ENCODE measurements at places on chromosomes 5 and 9. TPM values are rescaled to one million over a fixed set of nuclear protein-coding genes. Genes with fewer than 3 reads are reported as not detected.

GRCh38 chr5:6728011-6728794 is 15.0 kb downstream of the TENT4A start:
- H3K4me3 ChIP-seq = no peak overlapping the region
- no peaks in the 10 kb centered on the region for H3K36me3 ChIP-seq
- H3K27ac ChIP-seq = no peak overlapping the region
- no peaks in the 10 kb centered on the region for H3K27me3 ChIP-seq
- DNase-seq = no peak

Gene FOXI1
- not detected for total RNA-seq

- no peaks in the 10 kb centered on the region for H3K27me3 ChIP-seq
- no peak for DNase-seq
- H3K27ac ChIP-seq = no peak overlapping the region
- no peaks in the 10 kb centered on the region for H3K36me3 ChIP-seq
Observed at GRCh38 chr5:80754900-80755299, 100.1 kb upstream of the DHFR start.

DNA sequence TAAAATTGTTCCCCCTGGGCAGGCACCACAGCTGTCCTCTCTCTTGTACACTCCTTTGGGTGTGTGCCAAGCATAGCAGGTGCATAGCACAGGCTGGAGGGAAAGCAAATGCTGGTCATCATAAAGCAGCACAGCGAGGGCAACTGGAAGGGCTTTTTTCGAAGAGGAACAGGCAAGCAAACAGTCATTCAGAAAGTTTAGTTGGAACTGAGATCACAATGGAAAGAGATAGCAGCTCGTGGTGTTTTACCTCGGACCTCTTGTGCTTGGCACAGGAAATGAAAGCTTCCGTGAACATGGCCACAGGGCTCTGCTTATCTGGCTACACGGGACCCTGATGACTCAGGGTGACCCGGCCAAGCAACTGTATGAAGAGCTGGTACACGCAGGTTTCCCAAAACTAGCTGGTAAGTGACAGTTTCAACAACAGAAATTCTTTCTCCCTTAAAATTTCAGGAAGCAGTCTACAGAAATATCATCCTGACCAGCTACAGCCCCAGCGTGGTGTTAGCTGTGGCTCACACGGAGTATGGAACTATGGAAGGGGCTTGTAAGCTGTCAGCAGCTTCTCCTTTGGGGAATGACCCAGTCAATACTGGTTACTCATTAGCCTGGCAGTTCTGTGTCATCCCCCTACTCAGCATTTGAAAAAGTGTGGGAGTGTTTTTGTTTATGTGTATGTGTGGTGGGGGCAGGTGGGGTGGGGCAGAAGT is 48.1 kb downstream of the POC5 start:
- no peaks in the 10 kb centered on the region for H3K36me3 ChIP-seq
- DNase-seq = no peak
- no peak overlapping the region for H3K27ac ChIP-seq

- H3K27me3 ChIP-seq = no peaks in the 10 kb centered on the region
- no peak overlapping the region for H3K4me3 ChIP-seq
- DNase-seq = no peak
Observed at GRCh38 chr5:131303537-131303936, 39.7 kb downstream of the CDC42SE2 start.

DNA sequence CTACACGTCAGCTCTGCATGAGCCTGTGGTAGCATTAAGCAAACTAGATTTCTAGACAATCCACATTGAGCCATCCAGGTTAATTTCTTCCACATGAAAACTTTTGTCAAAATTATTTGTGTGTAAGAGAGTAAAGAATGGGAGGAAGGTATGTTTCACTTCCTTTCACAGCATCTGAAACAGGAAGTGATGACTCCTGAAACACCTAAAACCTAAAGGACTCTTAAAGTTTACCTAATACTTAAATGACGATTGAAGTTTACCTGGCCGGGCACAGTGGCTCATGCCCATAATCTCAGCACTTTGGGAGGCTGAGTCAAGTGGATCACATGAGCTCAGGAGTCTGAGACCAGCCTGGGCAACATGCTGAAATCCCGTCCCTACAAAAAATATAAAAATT is 223.8 kb downstream of the CEMIP2 start:
- no peaks in the 10 kb centered on the region for H3K4me1 ChIP-seq
- H3K4me3 ChIP-seq = no peak overlapping the region
- H3K27me3 ChIP-seq = no peaks in the 10 kb centered on the region

DNA sequence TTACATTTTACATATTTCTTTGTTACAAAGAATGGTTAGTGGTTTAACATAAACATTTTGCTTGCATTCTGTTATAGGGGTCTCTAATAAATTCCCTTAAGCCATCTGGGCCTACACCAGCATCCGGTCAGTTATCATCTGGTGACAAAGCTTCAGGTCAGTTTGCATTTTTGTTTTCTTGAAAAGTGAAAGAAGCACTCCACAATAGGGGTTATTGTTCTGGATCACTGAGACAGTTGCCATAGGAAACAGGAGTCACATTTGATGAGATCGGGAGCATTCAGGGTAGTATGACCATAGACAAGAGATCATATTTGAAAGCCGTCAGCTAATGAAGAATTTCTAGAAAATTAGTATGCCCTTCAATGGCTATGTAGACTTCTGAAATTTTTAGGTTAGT is 63.6 kb downstream of the NUP214 start:
- no peaks in the 10 kb centered on the region for H3K27me3 ChIP-seq
- H3K4me3 ChIP-seq = no peak overlapping the region
- no peak for DNase-seq
- no peaks in the 10 kb centered on the region for H3K4me1 ChIP-seq
- no peak overlapping the region for H3K27ac ChIP-seq

GRCh38 chr9:135986605-135987004 is 25.4 kb upstream of the UBAC1 start:
- no peak overlapping the region for H3K4me3 ChIP-seq
- H3K36me3 ChIP-seq = no peaks in the 10 kb centered on the region
- H3K27me3 ChIP-seq = no peaks in the 10 kb centered on the region
- H3K4me1 ChIP-seq = no peaks in the 10 kb centered on the region
- no peak for DNase-seq
- H3K27ac ChIP-seq = no peak overlapping the region

DNA sequence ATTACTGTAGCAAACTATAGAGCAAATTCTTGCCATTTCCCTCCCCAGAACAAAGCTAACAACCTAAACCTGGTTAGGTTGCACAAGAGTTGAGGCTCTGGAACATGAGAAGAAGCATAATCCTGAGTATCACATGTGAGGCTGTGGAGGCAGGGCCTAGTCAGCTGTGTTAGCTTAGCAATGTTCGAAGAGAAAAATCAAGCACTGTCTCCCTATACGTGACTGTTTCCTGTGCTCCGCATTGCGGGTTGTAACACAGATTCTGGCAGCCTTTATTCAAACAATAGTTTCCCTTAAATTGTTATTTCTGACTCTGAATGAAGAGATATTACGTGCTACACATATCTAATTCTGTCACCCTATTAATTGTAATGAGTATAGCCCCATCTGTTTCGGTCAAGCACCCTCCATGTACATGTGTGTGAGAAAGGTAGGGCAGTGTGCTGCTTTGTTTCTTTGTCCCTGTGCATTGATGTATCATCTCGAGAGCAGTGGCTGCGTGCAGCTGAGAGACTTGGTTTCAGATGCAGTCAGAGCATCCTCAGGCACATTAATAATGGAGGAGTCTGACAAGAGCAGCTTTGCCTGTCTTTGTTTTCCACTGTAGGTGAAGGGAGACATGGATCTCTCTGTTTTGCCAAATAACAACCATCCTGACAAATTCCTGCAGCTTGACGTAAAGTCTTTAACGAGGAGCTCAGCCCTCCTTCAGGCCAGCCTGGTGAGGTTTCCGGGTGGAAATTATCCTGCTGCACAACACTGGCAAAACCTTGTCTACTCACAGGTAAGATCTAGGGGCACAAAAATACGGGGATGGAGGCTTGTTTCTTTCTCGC is at the start of gene MINAR2:
Gene MINAR2 (plus strand): TSS at position 523 of the 836 bp plus-strand sequence. CDS start 97 bp downstream, at position 620.
- no peak for DNase-seq
- H3K36me3 ChIP-seq = no peaks in the 10 kb centered on the region
- H3K4me1 ChIP-seq = peaks cover 9% of the 10 kb centered on the region

GRCh38 chr9:105355781-105356180 is 92.1 kb upstream of the FSD1L start:
- no peaks in the 10 kb centered on the region for H3K4me1 ChIP-seq
- H3K27ac ChIP-seq = no peak overlapping the region
- DNase-seq = peak; percentile 65
- H3K4me3 ChIP-seq = no peak overlapping the region
- H3K36me3 ChIP-seq = peaks cover 9% of the 10 kb centered on the region

- H3K4me3 ChIP-seq = no peak overlapping the region
- no peak for DNase-seq
- H3K4me1 ChIP-seq = peaks cover 13% of the 10 kb centered on the region
- no peak overlapping the region for H3K27ac ChIP-seq
Observed at GRCh38 chr9:101220341-101220740, 164.5 kb downstream of the BAAT start.

Gene SNCAIP
- total RNA-seq = 14.1 TPM

GRCh38 chr5:2254406-2254805 is 371.7 kb upstream of the IRX4 start:
- H3K36me3 ChIP-seq = no peaks in the 10 kb centered on the region
- H3K4me3 ChIP-seq = no peak overlapping the region
- no peak for DNase-seq
